Immature natural killer cell (primary cell): ENCODE measurements at places on chromosomes 6 and 20. TPM values are rescaled to one million over a fixed set of nuclear protein-coding genes. Genes with fewer than 3 reads are reported as not detected.

The DACT2 gene
- not detected for polyA plus RNA-seq

The BPIFB2 gene
- not detected for polyA plus RNA-seq

The MYO6 gene
- 4.7 TPM for polyA plus RNA-seq

The NCR2 gene
- polyA plus RNA-seq: not detected

The RIPPLY2 gene
- not detected for polyA plus RNA-seq

The GSTA1 gene
- polyA plus RNA-seq: not detected

The SRMS gene
- not detected for polyA plus RNA-seq

The EDN3 gene
- not detected for polyA plus RNA-seq

The PBOV1 gene
- not detected for polyA plus RNA-seq

The TNNC2 gene
- not detected for polyA plus RNA-seq

The C20orf202 gene
- not detected for polyA plus RNA-seq

The OR12D3 gene
- polyA plus RNA-seq: not detected

The BEND6 gene
- 0.29 TPM for polyA plus RNA-seq

The PDYN gene
- not detected for polyA plus RNA-seq

The HLA-G gene
- polyA plus RNA-seq: 3.1 TPM
